ENCODE measurements at places on chromosomes 7 and 10.
A peak's percentile ranks its signal among the peaks of the same experiment; 100 is the strongest.

- no peak for DNase-seq
These were observed 18.3 kb upstream of the ZNF12 start for GRCh38 chr7:6725003-6725402.

GRCh38 chr10:49177391-49178355, 10.5 kb downstream of the TMEM273 start:
- peak; percentile 44 for DNase-seq

- DNase-seq, result peak; percentile 52
These were observed 24.5 kb upstream of the KLF14 start for GRCh38 chr7:130758429-130759056.

- no peak for DNase-seq
These were observed 203.2 kb upstream of the PPP2R2D start for GRCh38 chr10:131697476-131698128.

DNA sequence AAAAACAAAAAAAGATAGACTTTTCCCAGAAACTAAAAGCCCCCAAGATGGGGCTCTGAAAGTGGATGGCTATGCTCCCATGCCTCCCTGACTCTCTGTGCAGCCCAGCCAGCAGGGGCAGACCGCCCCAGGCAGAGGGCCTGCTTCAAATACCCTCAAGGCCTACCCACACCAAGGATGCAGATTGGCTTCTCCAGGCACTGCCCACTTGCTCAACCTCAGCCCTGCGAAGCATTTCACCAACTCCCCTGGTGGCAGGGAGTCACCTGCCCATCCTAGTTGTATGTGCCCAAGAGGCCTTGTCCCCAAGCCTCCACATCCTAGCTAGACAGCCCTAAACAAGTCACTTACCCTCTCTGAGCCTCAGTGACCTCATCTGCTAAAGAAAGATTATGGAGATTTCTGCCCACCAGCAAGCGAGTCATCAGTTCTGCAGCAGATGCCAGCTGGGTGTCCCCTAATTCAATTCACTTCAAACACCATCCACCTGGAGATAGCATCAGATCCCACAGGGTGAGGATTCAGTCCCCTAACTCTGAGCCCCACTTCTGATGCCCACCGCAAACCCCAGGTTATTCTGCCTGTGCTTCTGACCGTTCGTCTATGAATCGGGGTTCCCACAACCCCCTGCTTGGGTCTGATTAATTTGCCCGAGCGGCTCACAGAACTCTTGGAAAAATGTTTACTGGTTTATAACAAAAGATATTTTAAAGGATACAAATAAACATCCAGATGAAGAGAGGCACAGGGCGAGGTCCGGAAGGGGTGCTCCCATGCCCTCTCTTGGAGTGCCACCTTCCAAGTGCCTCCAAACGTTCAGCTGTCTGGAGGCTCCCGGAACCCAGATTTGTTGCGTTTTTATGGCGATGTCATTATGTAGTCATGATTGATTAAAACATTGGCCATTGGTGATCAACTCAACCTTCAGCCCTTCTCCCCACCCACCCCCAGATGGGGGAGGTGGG, 18.6 kb upstream of the ZMIZ1 start:
- DNase-seq, result peak; percentile 18

DNA sequence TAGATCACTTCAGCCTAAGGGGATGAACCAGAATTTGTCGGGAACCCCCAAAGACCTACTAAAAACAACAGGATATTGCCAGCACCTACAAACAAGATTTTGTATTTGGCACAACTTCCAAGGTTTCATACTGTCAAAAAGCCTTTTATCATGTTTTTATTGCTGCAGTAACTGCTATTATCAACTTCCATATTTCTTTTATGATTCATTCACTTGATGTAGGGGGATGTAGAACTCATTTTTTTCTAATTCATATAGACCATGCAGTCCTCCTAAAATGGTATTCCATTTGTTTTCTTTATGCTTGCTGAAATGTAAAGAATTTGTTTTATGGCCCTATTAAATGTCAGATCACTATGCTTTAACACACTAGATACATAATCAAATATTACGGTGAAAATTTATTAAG, 30.0 kb upstream of the WNT16 start:
- DNase-seq, result no peak

DNA sequence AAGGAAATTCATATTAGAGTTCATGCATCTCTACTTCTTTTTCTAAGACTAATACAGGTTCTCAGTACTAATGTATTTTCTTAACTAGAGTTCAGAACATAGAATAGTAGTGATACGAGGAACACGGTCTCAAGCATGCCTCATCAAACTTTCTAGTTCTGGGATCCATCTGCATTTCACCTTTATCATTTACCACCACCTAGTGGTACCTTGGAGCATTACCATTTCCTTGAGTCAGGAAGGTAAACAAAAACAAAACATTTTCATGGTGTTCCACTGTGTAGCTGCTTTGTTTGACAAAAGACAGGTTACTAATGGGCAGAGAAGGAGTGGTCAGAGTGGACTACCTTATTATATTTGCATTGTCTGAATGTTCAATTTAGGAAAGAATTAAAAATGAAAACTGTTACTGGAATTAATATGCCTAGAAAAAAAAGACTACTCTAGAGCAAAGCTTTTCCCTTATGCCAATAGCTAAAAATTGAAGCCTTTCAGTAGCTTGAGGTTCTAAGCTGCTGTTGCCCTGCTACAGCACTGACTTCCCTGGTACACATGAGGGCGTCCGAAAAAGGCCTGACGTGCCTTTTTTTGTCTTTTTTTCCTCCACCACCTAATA, 44.5 kb downstream of the STARD3NL start:
- no peak for DNase-seq

- DNase-seq, result no peak
These were observed 159.5 kb upstream of the AUTS2 start for GRCh38 chr7:69438584-69439412.

DNA sequence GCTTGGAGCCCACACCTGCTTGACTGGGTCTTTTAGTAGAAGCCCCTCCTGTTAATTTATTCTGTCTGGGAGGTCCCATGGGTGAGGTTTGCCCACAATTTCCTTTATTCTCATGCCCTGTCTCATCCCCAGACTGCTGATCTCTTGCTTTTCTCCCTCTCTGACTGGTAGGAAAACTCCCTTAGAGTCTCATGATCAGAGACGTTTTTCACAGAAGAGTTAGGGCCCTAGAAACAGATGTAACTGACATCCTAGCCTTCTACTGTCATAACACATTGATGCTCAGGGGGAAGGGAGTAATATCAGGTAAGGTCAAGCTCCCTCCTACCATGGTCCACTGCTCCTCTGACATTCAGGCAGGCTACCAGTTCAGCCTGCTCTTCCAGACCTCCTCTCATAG, 43.7 kb upstream of the WASL start:
- no peak for DNase-seq

DNA sequence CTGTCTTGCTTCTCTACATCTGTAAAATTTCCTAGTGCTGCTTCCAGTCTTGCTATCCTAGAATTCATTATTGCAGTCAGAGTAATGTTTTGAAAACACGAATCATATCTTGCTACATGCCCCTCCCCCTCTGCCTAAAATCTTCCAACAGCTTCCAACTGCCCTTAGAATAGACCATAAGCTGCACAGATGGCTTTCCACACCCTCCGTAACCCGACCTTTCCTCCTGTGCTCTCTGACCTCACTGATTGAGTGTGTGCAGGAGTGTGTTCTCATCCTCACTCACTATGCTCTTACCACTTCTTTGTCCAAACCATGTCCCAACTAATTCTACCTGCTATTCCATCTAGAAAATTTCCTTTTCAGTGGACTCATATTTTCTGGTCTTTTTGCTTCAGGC, 121.2 kb upstream of the ANKRD1 start:
- no peak for DNase-seq

- no peak for DNase-seq
These were observed 15.8 kb downstream of the SCD start for GRCh38 chr10:100362570-100363496.

GRCh38 chr7:64630496-64630895, 35.4 kb upstream of the ZNF107 start:
- DNase-seq, result no peak

DNA sequence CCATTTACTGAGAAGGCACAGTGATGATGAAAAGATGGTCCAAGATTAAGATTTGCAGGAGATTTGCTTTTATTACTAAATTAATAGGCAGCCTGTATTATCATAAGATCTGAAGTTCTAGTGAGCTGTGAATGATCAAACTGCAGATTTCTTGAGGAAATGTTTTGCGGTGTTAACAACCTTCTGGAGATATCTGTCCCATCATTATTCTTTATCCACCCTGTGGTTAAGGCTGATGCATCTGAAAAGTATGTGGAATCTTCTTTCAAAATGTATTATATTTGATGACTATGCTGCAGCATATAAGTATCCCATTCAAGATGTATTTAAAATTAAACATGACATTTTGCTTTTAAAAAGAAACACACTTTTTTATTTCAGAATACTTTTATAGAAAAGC, 150.3 kb downstream of the POLR1F start:
- DNase-seq, result no peak

DNA sequence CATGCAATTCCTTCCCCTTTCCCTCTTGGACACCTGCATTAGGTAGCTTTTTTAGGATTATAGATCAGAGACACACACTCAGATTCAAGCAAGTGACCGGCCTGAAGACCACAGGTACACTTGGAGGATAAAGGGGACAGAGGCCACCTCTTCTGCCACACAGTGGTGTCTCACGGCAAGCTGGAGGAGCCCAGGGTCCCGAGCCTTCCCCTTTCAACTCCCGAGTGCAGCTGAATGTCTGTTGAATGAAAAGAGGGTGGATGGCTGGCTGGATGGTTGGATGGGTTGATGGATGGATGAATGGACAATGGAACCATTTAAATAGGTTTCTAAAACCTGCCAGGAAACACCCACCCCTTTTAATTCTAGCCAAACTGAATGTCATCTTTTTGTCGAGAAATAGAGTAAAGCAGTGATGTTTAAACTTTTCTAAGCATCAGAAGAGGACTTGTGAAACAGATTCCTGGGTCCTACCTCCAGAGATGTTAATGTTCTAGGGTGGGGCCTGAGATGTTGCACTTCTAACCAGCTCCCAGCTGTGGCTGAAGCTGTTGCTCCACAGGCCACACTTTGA, 49.2 kb upstream of the ZMIZ1 start:
- no peak for DNase-seq

DNA sequence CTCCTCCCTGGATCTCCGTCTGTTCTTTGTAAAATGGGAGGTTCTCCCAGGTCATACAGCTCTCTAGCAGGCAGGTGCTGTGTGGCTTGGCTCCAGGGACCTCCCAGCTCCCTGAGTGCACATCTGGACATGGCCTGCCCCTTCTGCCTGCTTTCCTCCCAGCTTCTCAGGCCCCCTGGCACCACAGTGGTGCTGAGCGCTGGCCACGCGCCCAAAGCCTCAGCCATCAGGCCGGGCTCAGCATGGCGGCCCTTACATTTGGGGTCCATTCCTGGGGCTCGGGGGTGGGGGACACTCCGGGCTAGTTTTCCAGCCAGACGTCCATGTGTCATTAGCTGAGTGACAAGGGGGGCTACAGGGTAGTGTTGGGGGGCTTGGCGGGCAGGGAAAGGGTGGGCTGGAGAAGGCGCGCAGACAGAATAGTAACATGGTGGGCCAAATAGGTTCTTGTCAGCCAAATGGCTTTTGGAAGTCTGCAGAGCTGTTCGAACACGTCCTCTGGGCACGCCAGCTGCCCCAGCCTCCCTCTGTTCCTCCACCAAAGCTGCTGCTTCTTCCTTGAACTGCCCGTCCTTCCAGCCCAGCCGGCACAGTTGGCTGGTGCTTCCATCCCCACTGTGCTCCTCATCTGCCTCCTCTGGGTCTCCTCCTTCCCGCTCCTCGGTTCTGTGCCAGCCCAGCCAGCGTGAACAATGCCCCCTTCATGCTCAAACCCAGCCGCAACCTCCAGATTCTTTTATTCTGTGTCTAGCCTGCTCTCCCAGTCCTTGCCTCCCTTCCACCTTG, 65.9 kb downstream of the GOLGA7B start:
- DNase-seq, result no peak

DNA sequence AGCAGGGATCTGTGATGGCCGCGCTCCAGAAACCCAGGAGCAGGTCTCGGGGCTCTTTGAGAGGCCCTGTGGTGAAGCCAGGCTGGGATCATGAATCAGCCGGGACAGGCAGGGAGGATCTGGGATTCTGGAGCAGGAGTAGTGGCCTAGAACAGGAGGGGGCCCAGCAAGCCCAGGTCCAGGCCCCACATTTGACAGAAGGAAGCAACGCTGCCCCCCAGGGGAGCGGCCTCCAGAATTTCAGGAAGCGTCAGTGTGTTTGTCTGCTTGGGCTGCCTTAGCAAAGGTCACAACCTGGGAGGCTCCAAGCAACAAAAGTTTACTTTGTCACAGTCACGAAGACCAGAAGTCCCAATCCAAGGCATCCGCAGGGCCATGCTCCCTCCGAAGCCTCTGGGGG, 36.8 kb downstream of the CLRN3 start:
- no peak for DNase-seq

DNA sequence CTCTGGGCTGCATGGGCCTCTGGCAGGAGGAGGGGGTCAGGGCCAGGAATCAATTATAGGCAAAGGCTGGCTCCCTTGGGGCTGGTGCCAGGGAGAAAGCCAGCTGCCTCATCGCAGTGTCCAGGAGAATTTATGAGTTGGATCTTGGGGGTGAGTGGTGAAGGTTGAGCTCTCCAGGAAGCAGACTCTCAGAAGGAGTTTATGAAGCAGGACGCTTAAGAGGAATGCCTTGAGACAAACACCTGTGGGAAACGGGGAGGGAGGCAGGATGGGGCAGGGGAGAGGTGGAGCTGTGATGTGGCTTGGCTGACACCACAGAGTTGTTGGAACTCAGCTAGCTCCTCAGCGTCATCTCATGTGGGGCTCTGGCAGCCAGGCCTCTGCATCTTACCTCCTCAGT, 428.5 kb downstream of the RPS24 start:
- DNase-seq, result no peak

- DNase-seq, result no peak
These were observed 80.5 kb upstream of the SVIL start for GRCh38 chr10:29715296-29715695.

DNA sequence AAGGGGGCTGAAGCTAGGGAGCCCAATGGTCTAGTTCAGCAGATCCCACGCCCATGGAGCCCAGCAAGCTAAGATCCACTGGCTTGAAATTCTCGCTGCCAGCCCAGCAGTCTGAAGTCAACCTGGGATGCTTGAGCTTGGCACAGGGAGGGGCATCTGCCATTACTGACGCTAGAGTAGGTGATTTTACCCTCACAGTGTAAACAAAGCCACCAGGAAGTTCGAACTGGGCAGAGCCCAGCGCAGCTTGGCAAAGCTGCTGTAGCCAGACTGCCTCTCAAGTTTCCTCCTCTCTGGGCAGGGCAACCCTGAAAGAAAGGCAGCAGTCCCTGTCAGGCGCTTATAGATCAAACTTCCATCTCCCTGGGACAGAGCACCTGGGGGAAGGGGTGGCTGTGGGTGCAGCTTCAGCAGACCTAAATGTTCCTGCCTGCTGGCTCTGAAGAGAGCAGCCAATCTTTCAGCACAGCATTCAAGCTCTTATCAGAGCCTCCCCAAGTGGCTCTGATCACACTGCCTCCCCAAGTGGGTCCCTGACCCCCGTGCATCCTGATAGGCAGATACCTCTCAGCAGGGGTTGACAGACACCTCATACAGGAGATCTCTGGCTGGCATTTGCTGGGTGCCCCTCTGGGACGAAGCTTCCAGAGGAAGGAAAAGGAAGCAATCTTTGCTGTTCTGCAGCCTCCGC, 167.8 kb downstream of the CCDC71L start:
- no peak for DNase-seq
